ENCODE measurements at places on chromosomes 1 and 21.
A peak's percentile ranks its signal among the peaks of the same experiment; 100 is the strongest.

DNA sequence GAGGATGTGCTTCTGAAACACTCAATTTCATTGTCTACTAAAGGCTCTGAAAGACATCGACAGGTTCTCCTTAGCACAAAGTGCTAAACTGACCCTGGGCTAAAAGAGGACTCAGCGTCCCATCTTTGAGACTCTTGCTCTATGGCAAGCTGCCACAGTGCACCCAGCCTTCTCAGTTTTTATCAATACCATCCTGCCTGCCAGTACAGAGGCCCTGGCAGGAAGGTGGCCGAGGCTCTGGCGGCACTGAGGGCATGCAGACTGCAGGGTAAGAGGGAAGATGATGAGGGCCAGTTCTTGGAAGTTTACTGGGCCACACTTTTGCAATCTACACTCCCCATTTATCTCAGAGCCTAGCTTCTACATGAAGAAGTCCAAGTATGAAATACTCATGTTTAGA is 5.3 kb downstream of the OLFML2B start:
- no peak for DNase-seq

DNA sequence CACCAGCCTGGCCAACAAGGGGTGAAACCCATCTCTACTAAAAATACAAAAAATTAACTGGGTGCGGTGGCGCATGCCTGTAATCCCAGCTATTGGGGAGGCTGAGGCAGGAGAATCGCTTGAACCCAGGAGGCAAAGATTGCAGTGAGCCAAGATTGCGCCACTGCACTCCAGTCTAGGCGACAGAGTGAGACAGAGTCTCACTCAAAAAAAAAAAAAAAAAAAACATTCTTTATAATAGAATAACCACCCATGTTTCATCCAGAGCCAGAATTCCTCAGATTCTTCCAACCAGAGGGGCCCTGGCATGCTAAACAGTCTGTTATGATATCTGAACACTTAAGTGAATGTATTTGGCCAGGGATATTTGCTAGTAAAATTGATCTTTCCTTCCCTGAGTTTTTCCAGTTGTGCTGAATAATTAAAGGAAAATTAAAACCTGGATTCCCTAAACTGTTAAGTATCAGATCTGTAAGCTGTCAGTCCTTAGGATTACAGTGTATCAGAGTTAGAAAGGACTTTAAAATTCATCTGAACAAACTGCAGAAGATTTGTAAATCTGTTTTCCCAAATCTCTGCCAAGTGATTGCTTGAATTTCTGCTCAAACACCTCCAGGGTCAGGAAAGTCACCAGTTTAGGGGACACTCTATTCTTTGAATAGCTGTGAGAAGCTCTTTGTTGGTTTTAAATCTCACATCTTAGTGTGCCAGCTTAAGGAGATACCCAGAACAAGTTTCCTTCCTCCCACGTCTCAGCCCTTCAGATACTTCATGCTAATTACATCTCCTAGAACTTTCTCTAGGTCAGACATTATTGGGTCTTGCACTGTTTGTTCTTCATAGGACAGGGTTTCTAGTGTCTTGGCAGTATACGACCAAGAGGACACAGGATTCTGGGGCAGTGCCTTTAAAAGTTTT is 84.6 kb upstream of the BMP8A start:
- no peak for DNase-seq

DNA sequence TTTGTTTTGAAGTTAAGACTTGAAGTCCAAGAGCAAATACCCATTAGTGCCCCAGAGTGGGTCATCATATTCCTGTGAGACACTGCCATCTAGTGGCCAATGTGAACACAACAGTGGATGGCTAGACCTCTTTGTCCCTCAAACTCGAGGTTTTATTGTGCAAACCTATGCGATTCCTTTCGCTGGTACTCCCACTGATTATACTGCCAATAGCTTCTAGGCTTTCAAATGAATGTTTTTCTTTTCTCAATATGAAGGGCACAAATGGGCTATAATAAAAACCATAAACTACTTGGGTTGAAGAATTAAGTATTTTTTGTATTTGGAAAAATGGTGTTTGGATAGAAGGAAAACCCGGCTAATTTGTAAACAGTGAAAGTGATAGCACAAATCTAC is 100.4 kb upstream of the ZNF281 start:
- peak; percentile 73 for DNase-seq

GRCh38 chr1:199067483-199067882 is 428.6 kb downstream of the PTPRC start:
- no peak for DNase-seq

DNA sequence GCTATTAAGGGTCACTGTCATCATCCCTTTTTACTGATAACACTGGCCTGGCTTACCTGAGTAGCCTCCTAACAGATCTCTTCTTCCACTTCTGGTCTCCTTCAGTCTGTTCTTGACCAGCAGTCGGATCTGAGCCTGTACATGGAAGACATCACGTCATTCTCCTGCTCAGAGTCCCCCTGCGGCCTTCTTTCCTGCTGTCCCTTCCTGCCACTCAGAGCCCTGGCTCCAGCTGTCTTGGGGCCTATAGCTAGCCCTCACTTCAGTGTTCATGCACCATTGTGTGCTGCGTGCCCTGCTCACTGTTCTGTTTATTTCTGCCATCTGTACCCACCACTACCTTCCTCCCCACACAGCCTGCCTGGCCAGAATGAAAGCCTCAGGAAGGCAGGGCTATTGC is 8.4 kb downstream of the ADARB1 start:
- DNase-seq: no peak

DNA sequence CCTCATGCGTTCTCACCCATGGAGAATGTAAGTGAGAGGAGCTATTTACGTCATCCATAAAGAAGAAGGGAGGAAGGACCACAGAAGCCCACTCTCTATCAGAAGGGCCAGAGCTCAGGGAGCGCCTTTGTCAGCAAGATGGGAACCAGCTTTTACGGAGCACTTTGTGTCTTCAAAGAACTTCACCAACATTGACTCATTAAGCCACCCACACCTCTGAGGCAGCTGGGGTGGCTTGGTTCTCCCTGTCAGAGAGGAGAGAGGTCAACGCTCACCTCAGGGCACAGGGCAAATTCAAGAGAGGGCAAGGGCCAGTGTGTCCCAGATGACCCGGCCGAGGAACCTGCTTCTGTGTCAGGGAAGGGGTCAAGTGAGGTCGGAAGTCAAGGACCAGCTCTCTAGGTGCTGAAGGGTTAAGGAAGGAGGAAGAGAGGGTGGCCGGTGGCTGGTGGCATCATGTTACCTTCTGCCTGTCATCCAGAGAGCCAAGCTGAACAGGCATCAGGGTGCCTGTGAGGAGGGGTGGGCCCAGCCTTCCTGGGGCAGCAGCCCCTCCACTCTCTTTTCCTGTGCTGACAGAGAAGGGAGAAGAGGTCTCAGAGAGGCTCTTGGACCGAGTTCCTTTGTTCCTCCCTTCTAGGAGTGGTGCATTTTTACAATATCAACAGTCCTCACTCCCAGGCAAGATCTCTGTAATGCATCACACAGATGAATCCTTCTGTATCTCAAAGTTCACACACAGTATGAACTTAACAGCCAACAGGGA is 109.0 kb downstream of the ETS2 start:
- DNase-seq: no peak

GRCh38 chr1:44019466-44019948 is 11.8 kb downstream of the SLC6A9 start:
- no peak for DNase-seq

DNA sequence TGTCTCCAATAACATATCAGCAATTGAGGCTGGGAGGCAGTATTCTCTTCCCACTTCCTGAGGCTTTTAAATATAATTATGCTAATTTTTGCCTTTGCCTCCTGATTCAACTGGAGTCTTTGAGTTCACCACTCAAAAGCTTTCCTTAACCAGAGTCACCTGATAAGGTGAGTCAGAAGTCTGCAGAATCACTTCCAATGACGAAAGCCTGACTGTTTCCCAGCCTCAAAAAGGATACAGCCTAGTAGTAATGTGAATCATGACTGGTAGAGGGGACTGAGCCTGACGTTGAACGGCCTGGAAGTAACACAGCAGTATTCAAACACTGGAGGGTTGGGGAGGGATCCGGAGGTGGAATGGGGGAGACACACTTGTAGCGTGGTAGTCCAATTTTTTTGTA is 10.4 kb upstream of the MRPL9 start:
- no peak for DNase-seq

GRCh38 chr1:67690411-67690810 is 5.4 kb downstream of the GADD45A start:
- DNase-seq: no peak

GRCh38 chr1:24881034-24881433 is 49.0 kb downstream of the RUNX3 start:
- DNase-seq: no peak

GRCh38 chr1:244599937-244600350 is 53.0 kb upstream of the DESI2 start:
- DNase-seq: peak; percentile 30

GRCh38 chr1:181493166-181493565 is 9.8 kb downstream of the CACNA1E start:
- no peak for DNase-seq

GRCh38 chr1:224057461-224058199 is 56.3 kb upstream of the FBXO28 start:
- DNase-seq: no peak

DNA sequence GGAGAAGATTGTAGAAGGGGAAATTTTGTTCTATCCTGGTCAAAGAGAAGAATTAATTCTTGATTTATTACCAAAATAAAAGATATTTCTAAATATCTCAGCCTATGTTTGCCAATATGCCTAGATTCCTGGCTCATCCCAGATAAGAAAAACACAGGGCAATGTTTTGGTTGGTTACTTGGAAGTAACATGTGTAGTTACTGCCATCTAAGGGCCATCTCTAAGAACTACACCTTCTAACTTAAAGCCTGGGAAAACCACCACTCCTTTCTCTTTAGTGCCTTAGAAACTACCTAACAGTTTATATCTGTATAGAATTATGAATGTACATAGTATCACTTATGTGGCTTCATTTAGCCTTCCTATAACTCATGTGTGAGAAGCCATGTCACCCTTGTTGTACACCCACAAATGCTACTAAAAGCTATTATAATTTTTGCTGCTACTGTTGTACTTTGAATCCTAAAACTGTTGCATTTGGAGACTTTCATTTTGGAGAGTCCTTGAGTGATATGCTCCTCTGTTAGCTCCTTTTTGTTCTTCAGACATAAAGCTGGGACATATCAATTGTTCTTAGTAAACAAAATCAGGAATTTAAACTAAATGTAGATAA is 4.5 kb downstream of the AIM2 start:
- peak; percentile 64 for DNase-seq

DNA sequence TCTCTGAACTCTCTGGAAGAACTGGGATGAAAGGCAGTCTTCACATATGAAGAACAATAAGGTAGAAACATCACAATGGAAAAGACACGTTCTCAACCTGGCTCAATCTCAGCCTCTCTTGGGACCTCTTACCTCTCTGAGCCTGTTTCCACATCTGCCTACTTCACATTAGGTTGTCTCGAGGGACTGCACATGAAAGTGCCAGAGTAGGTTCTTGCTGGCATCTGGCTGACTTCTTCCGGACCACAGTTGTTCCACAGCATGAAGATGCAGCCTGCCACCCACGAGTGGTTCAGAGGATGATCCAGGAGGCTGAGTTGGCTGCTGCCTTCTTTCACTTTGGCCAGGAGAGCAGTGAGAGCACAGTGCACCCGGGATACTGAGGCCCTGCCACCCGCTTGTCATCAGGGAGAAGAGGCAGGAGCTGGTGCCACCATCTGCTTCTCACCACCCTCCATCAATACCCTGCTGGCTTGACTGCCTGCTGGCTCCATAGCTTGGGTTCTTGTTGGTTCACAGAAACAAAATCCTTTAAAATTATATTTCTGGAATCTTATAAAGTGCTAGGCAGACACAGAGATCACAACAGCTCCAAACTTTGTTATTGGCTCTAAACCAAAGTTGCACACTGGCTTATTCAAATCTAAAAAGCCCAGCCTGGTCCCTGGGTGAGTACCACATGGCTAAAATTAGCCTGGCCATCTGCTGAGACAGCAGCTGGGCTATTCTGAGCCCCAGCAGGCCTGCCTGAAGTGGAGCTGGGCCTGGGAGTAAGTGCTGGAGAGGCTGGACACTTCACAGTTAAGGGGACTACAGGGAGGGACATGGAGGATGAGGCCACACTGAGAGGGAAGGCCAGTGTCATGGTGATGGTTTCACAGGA is 46.9 kb upstream of the LIN9 start:
- no peak for DNase-seq

DNA sequence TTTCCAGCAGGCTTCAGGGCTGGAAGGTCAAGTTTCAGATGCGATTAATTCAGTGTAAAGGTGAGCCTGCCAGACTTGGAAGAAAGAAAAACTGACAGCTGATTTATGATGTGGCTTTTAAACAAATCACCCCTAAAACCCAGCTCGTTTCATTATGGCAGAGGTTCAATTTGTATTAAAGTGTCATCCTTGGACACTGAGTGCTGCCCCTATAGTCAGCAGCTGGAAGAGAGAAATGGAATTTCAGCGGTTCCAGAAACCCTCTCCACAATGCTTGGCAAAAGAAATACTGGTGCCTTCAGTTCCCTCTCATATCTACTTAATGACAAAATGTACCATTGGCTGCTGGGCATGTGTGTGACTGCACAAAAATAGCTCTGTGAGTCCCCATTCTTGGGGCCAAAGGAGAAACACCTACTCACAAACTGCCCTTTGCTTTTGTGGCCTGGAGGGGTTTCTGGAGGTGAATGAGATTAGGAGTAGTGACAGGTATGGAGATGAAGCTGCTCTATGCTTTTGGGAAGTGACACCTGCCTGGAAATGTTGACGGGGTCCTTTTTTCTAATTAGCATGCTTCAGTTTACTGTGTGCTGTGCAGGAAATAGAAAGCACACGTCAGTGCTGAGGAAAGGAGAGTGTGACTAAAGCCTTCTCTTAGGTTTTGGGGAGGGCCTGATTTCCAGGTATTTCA is 95.1 kb upstream of the TSPAN2 start:
- DNase-seq: no peak

DNA sequence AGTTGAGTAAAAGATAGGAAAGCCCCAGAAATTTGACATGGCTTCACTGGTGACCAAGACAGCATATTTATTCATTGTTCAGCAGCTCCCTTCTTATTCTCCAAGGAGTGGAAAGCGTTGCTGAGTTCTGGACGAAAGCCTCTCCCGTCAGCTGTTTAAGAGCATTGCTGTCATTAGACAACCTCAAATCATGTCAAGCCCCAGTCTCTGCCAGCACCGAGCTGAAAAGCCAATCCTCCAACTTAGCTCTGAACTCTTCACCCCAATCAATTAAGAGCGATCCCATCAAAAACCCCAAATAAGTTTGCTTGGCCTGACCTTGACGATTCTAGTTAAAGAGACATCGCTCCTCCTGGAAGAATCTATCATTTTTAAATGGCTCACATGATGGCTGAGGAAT is 110.8 kb downstream of the PLPP3 start:
- no peak for DNase-seq

Measured in CD4-positive, alpha-beta T cell treated with Interleukin-12 subunit alpha and Interleukin-12 subunit beta, for 1 hour (primary cell).